ENCODE measurements at places on chromosomes 13 and 19.

- no peak for DNase-seq
Measured at GRCh38 chr13:32001769-32002168, 29.8 kb upstream of the FRY start.

- DNase-seq, result no peak
Measured at GRCh38 chr19:29694161-29694560, 20.9 kb downstream of the C19orf12 start.

DNA sequence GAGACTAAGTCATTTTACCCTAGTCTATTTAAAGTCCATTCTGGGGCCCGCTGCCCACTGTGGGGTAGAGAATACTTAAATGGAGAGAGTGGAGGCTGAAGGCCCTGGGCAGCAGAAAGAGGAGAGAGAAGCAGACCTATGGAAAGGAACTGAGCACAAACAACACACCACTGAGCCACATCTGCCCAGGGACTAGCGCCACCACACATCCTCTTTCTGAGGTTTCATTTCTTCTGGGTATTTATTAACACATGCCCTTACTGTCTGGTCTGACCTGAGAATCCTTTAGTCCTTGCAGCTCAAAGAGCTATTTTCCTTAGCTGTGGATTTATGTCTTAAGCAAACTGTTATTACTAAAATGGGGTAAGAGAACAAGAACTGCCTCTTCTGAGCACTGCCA, 154.0 kb downstream of the NALCN start:
- DNase-seq, result no peak

- no peak for DNase-seq
Measured at GRCh38 chr13:45925151-45925550, 73.6 kb upstream of the SIAH3 start.

DNA sequence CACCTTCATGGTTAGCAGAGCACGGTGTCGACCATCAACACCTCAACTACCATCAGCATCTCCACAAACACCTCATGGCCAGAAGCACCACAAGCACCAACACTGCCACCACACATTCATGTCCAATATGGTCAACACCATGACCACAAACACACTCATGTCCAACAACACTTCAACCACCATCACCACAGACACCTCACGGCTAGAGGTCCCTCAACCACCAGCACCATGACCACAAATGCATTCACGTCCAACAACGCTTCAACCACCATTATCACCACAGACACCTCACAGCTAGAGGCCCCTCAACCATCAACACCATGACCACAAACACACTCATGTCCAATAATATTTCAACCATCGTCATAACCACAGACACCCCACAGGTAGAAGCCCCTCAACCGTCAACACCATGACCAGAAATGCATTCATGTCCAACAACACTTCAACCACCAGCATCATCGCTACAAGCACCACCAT, 10.2 kb downstream of the TRAPPC5 start:
- no peak for DNase-seq

Measured in SW480 (cell line).